ENCODE measurements at places on chromosomes 2 and 18.

DNA sequence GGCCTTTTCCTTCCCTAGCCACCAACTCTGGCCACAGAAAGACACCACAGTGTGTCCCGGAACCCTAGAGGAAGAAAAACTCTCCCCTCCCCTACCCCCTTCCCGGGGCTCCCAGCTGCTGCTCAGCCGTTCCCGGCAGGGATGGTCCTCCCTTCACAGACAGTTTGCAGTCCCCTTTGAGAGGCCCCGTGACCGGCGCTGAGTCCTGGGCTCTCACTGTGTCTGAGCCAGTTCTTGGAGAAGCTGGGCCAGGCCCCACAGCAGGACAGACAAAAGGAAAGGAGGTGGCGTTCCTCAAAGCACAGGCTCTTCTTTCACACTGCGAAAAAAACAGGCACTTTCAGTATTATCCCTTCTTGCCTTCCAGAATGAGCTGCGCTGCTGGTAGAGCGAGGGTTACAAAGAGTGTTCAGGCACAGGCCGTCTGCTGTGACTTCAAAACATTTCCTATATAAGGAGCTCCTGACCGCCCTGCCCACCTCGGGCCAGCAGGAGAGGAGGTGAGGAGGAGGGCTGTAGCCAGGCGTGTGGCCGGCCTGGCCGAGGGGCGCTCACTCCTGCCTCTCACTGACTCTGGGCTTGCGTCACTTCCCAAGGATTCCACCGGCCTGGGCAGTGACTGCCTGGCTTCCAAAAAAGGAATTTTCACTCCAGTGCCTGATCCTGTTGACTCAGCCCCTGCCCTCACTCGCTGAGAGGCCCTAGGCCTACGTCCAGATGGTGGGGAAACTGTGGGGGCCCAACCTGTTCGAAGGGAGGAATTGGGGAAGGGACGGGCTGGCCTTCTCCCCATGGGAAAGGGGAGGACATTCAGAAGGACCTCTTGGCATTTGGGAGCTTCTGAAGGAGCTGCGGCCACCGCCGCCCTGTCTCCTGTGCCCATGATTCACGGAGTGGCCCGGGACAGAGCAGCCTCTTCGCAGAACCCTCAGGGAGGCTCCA, 24.9 kb downstream of the CIDEA start:
- DNase-seq, result no peak

DNA sequence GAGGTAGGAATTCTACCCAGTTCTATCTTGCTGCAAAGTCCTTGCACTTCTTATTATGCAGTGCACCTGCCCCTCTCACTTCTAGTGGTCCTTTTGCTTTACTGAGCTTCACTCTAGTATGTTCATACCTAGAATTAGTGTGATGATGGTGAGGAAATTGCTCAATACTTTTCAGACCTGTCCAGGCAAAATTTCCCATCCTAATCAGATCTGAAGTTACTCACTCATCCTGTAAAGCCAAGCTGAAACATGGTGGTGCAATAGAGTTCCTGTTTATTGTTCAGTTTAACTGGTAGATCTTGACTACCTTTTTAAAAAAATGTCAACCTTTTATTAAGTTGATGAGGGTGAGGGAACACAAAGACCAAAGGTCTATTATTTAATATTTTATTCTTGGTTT, 12.6 kb upstream of the FIGN start:
- no peak for DNase-seq

DNA sequence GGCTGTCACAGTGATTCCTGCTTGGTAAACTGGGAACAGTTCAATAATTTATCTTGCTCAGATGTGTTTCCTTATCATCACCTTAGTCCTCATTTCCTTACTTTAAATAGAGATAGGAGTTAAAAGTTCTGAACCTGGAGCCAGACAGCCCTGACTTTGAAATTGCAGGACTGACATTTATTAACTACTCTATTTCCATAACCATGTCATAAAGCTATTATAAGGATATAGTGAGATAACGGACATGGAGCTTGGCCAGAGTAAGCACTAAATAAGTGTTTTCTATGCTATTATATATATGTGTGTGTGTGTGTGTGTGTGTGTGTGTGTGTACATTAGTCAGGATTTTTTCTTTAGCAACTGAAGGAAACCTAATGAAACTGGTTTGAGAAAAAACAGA, 13.1 kb downstream of the NT5DC4 start:
- DNase-seq, result no peak

- no peak for DNase-seq
These were observed 344.1 kb downstream of the CNTNAP5 start for GRCh38 chr2:124369181-124369580.

- no peak for DNase-seq
These were observed 67.9 kb downstream of the C2orf74 start for GRCh38 chr2:61229936-61230335.

GRCh38 chr18:74819433-74820059, 221.9 kb downstream of the ZNF407 start:
- no peak for DNase-seq

GRCh38 chr2:225282858-225283710, 116.4 kb upstream of the NYAP2 start:
- DNase-seq, result peak; percentile 25

- DNase-seq, result no peak
These were observed 395.2 kb downstream of the TGIF1 start for GRCh38 chr18:3845161-3845560.

- DNase-seq, result no peak
These were observed 91.7 kb upstream of the LCLAT1 start for GRCh38 chr2:30355306-30355705.

DNA sequence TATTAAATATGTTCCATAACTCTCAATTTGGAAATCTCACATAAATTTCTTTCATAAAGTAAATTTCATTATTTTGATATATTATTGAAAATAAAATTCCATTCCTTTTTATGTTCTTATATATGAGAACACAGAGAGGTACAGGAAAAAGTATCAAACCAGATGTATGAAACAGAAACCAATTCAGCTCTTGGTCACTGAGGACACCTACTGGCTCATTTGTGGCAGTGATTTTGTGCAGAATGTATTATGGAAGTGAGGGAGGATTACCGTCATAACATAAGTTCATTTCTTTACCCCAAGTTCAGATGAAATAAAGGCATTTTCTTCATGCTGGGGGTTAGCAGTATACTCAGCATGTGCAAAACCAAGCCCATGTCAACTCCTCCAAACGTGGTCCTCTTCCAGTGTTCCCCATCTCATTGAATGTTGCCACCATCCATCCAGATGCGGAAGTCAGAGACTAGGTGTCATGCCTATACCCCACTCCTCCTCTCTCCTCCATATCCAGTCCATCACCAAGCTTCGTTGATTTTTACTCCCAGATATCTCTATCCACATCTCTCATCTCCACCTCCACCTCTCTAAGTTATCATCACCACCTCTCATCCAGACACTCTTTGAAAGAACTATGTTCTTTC, 41.7 kb upstream of the MALL start:
- peak; percentile 49 for DNase-seq

DNA sequence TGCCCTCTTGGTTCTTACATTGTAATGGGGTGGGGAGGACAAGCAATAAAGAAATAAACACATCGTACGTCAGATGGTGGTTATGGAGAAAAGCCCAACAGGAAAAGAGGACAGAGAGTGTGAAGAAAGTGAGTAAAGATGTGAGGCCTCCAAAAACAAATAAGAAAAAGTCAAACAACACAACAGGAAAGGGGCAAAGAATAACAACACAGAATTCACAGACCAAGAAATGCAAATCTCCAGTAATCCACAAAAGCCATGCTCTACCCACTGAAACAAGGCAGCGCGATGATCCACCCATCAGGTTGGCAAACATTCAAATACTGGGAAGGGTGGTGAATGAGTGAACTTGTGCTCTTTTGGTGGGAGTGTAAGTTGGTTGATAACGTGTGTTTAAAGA, 16.7 kb upstream of the DUSP2 start:
- DNase-seq, result no peak

GRCh38 chr2:241909769-241910168, 40.2 kb downstream of the RTP5 start:
- DNase-seq, result no peak

DNA sequence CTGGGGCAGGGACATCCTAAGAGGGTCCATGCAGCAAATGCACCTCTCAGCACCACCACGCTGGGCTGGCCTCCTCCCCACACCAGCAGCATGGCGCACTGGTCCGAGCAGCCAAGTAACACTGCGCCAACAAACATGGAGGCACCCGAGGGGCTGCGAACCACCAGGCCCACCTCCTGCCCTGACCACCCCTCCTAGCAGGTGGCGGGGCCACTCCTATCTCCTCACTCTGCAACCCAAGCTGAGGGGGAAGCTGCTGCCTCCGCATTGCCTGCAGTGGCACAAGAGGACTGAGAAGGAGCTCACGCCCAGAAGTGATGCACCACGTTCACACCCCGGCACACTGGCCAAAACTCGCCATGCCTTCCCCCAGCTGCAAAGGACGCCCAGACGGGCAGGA, 94.4 kb downstream of the EIPR1 start:
- DNase-seq, result no peak

GRCh38 chr2:180646756-180647155, 333.6 kb upstream of the UBE2E3 start:
- DNase-seq, result no peak

DNA sequence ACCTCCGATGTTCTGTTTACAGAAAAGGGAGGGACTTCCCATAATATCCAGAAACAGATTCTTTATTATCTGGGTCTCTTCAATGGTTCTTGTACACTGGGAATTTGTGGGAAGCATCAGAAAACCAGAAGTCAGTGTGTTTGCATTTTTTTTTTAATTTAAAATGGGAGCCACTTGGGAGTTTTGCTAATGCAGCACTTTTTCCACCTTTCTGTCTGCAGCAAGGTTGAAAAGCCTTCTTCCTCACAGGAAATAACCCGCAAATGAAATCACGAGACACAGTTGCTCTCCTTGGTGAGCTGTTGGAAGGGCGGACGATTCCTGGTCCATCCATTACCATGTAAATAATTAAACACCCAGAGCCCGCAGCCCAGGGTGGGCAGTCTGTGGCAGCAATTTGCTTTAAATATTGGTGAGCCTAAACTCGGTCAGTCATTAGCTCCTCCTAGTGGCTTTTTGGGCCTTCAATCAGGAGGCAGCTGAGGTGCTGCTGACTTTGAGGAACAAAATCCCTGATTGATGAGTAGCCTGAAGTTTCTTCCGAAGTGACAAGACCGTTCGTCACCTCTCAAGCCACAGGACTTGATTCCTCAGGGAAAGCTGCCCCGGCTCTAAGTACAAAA, 471.5 kb downstream of the EPHA4 start:
- no peak for DNase-seq

DNA sequence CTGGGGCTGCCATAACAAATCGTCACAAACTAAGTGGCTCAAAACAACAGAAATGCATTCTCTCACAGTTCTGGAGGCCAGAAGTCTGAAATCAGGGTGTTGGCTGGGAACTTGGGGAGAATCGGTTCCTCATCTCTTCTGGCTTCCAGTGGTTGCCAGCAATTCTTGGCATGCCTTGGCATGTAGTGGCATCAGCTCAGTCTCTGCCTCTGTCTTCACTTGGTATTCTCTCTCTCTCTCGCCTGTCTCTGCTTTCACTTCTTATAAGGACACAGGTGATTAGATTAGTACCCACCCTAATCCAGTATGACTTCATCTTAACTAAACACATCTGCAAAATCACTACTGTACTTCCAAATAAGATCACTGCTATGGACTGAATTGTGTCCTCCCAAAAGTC, 695.4 kb upstream of the ID2 start:
- DNase-seq, result no peak

GRCh38 chr2:140275427-140275826, 1495.2 kb upstream of the NXPH2 start:
- DNase-seq, result no peak

GRCh38 chr18:76709659-76710645, 112.4 kb upstream of the ZNF236 start:
- DNase-seq, result peak; percentile 79

- DNase-seq, result no peak
These were observed 336.3 kb downstream of the DYSF start for GRCh38 chr2:71789556-71790204.

DNA sequence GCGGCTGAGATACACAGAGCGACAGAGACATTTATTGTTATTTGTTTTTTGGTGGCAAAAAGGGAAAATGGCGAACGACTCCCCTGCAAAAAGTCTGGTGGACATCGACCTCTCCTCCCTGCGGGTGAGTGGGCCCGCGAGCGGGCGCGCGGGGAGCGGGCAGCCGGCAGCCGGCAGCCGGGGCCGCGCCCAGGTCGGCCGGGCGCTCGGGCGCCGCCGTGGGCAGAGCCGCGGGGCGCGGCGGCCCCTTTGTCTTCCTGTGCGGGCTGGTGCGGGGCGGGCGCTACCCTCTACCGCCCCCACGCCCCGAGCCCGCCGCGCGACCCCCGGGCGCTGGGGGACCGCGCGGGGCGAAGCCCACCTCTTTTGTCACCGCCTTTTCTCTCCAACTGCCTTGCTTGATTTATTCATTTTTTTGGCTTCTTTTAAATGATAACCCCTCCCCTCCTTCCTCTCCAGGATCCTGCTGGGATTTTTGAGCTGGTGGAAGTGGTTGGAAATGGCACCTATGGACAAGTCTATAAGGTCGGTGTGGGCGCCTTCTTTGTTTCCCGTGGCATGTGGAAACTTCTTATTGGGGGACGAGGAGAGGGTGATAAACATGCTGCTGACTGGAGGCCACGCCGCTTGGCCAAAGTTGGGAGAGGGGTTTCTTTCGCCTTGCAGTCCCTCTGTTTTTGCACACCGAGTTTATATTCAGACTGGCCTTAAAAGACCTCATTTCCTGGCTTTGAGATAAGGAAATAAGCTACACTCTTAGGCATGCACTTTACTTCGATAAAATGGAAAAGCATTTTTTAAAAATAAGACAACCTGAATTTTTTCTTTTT, 722 bp downstream of the MAP4K4 start:
- no peak for DNase-seq

DNA sequence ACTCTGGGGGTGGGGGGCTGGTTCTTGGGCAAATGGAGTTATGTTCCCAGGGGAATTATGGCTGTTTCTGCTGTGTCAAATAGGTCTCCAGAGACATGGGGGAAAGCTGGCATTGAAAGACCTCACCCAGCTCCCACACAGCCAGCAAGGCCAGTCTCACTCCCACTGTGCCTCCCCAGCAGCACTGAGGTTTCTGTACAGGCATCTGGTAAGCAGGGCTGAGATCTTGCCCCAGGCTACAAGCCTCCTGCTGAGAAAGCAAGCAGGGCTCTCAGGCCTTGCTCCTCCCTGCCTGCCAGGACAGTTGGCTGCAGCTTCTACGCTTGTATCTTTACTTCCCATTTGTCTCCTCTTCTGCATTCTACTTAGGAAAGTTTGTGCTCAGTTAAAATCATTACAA, 50.5 kb upstream of the FHOD3 start:
- no peak for DNase-seq

- no peak for DNase-seq
These were observed 51.7 kb downstream of the PDCL3 start for GRCh38 chr2:100614455-100615000.
